ENCODE measurements at places on chromosomes 1 and 21.

DNA sequence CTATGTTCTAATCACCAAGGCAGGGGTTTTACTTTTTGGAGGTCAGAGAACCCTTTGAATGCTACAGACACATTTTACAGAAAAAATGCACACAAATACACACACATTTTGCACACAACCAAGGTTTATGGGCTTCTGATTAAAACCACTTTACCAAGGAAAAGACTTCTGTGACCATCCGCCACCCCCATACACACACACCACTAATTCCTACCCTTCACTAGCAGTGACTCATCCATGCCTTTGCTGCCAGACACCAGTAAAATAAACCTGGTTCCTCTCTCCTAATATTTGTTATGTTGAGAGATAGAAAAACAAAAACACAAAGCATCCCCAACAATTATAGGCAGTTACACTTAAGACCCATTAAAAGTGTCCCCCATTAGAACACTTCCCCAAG, 12.9 kb downstream of the PIGM start:
- DNase-seq, result no peak

- no peak for DNase-seq
Observed at GRCh38 chr1:117138561-117138960, 17.0 kb upstream of the TRIM45 start.

DNA sequence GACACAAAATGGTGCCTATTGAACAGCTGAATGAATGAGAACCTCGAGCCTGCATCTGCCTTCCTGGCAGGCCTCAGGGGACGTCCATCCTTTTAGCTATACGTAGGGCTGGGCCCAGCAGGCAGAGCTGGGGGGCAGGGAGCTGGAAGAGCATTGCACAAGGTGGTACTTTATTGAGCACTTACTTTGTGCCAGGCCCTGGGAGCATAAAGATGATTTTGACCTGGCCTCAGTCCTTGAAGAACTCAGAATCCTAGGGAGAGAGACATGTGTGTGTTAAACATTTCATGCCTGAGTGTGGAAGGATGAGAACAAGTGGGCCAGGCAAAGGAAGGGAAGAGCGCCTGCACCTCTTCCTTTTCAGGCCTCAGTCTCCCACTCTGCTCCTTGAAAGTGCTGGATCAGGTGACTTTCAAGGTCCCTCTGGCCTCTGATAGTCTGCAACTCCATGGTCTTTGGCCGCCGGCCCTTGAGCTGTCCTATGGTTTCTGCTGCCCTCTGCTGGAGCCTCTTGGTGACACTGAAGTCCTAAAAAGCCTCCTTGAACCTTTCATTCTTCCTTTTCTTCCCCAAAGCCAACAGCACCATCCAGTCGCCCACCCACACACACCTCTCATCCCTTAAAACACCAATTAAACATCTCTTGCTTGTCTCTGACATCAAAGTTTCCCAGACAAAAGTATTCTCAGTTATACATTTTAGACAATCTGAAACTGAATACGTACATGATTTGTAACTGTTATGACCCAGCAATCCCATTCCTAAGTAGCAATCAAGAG, 3.5 kb upstream of the PEAR1 start:
- peak; percentile 53 for DNase-seq

DNA sequence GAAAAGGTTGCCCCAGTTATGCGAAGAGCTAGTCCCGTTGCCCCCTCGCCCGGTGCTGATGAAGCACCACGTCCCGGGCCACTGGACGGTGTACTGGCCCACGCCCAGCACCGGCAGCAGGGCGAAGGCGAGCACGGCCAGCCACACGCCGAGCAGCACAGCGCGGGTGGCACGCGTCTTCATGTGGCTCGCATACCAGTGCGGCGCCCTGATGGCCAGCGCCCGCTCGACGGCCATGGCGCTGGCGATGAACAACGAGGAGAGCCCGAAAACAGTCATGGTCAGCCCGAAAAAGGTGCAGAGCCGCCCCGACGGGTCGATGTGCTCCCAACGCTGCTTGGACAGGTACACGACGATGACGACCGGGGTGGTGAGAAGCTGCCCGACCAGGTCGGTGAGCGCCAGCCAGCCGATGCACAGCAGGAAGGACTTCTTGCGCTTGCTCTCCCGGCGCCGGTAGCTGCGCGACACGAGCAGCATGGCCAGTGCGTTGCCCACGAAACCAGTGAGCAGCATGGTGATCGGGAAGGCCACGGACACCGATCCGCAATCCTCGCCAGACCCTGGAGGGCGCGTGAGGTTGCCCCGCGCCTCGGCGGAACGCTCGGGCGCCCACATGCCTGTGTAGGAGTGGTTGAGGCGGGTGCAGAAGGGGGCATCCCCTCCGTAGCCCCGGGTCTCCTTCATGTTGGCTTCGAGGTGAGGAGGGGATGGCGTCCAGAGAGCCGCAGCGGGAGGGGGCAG, 553 bp downstream of the PTGER3 start:
- DNase-seq, result no peak

DNA sequence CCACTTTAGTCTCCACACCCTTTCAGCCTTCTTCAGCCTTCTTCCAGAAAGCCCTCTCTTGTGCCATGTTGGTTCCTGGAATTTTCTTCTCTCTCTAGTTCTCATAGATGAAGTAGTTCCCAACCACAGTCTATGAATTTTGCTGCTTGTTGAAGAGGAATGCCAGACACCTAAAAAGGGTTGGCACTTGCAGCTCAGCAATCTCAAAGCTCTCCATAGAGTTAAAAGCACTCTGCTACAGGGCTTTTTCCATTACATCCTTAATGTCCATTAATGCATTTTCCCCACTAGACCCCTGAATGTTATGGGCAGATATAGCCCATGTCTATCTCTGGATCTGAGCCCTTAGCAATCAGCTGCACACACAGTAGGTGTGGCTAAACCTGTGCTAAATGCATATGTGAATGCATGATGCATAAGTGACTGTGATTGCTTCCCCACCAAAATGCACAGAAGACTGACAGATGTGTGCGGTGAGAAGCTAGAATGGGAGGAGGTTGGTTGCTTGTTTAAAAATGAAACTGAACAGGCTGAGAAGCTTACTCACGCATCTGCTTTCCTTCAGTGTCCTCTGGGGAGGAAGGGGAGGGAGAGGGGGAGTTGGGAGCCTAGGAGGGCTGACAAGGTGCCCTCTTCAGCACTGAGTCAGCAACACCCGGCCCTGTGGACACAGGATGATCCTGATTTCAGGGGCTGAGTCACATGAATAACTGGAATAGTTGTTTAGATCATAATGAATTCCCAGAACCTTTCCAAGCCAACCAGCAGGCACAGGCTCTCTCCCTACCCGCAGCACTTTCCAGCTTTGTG, 146.1 kb upstream of the FGGY start:
- DNase-seq, result no peak

DNA sequence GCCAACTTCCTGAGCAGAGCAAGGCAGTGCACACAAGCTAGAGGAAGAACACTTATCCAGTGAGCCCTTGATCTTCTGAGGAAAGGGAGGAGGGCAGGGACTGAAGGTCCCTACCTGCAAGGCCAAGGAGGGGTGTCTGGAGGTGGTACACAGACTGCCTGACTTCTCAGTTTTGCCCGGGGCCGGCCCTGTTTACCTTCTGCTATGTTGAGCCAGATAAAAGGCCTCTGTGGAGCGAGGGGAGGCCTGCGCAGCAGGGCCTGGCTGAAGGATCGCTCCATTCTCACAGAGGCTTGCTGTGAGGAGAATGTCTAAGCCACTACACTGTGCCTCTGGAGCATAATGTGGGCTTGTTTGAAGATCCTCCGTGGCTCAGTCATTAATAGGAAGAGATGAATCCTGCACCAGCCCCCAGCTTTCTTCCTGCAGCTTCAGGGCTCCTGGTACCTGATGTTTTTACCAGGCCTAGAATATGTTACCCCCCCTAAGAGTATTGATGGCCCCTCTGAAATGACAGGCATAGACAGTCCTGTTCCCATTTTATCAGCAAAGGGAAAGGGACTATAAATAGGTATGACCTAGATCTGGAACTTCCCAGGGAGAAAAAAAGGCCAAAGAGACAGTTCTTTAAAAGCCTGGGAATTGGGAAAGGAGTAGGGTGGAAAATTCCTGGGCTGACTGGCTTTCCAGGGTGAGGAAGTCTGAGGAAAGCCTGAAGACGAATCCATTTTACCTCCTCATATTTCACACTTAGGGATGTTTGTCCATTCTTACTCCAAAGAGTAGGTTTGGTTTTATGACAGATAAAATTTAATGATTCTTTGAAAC, 4.7 kb downstream of the POGK start:
- DNase-seq, result no peak

DNA sequence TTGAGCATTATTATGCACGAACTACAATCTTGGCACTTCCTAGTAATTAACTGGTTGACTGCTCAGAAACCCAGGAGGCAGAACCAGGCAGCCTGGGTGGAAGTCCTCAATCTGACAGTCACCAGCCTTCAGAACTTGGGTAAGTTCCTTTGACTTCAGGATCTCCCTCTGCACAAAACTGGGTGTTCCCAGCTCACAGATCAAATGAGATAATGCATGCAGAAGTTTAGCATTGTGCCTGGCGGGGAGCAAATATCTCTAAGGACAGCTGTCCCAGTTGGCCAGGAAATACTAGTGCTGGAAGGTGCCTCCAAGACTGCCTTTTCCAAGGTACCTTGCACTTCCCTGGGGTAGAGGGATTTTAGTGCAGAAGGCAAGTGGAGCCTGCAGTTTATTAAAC, 294.8 kb downstream of the PCP4 start:
- DNase-seq, result no peak

DNA sequence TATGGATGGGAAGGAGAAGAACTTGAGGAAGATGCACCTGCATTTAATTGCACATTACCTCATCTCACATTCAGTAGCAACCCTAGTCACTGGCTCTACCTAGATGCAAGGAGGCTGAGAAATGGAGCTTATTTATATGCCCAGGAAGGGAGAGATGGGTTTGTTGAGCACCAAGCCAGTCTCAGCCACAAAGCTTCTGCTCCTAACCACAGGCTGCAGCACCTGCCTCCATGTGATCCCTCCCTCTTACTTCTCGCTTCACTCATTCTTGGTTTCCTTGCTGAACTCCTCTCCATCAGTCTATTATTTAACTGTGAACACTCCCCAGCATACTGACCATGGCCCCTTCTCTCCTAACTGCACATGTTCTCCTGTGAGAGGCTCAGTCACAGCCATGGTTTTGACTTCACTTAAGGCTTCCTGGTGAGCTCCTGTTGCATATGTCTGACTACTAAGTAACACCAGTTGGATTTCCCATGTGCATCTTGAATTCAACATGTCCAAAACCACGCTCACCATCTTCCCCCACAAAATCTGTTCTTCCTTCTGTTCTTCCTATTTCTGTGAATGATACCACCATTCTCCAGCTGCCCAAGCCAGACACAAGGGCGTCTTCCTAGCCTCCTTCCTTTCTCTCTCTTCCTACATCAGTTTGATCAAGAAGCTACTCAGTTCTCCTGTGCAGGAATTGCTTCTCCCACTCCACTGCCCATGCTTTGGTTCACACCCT, 139.8 kb downstream of the AK5 start:
- DNase-seq, result no peak

GRCh38 chr21:43305811-43306311, 121.1 kb downstream of the SIK1 start:
- DNase-seq, result no peak

DNA sequence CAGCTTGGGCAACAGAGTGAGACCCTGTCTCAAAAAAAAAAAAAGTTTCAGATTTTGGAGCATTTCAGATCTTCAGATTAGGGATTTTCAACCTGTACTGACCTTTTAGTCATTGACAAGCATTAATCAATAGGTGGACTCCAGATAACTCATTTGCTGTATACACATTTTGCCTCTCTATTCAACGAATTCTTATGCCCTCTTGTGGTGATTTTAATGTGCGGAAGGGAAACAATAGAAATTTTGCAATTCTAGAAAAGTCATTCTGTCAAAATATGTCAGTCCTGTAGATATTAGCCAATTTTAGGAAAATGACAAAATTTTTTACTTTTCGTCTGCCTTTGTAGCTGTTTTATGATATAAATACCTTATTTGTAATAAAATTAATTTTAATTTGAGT, 11.6 kb upstream of the OR2G2 start:
- DNase-seq, result no peak

DNA sequence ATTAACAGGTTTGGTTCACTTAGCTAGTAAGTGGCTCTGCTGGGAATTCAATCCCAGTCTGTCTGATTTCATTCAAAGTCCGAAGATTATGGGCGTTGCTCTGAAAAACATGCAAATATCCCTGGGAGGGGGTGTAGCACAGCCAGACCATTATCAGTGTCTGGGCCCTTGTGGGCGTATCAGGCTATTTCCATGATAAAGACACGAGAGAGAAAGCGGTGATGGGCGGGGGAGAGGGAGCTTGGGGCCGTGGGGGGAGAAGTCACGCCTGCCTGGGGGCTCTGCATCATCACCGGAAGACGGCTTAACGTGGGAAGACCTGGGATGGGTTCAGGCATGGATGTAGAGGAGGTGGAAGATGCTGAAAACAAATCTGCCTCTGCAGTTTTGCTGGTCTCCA, 25.8 kb downstream of the IL6R start:
- DNase-seq, result no peak

GRCh38 chr1:184502161-184502560, 115.3 kb downstream of the C1orf21 start:
- no peak for DNase-seq

DNA sequence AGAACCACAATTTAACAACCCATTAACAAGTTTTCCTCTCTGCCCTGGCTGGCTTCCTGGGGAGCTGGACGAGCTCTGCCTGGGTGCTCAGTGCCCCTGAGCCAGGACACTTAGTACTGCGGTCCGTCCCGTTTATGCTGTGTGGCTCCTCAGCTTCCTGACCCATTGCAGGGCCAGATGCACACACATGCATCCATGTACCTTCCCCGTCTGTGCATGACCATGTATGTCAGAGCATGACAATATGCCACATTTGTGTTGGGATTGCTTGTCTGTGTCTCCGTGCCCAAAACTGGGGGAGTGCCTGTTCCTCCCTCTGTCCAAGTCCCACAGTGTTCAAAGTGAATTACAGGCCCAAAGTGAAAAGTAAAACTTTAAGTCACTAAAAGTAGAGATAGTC, 9.7 kb upstream of the TFF3 start:
- DNase-seq, result no peak

DNA sequence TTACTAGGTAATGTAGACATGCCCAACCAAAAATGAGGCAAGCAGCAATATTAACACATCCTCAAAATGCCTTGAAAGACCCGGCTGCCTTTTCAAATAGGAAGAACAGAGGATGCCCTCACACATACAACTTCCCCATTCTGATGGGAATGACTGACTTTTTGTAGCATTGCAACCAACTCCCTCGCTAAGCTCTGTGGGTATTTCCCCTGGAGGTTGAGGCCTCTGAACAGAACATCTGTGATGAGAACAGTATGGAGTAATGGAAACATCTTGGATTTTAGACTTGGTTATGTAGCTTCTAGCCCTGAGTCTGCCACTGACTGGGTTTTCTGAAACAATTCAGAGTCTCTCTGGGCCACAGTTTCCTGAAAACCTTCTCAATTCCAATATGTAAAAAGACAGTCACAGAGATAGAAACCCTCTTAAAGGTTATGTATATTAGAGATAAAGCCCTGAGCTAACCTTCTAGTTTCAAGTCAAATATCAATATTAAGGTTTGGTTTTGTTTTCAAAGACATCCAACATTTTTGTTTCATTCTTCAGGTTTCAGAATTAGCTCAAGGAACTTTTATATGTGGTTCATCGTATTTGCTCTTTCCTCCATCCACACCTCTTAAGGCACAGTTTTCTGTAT, 311.5 kb downstream of the SETD4 start:
- no peak for DNase-seq
